ENCODE measurements at places on chromosomes 1 and 21.

DNA sequence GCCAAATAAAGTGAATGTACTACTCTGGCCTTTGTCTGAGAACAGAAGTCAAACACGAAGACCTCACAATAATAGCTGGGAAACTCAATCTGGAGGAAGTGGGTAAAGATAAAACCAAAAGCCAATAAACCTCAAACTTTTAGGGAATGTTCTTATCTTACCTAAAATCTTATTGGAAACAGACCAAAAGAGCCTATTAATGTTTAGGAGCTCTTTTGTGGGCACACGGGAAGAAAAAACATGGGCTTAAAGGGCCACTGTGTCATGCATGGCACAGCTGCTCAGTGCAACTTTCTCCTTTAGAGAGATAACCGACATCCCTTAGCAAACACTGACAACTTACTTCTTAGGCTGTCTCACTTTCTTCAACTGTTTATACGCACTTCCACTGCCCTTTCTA lies 16.1 kb downstream of the EIF2B3 start:
- no peak for DNase-seq

DNA sequence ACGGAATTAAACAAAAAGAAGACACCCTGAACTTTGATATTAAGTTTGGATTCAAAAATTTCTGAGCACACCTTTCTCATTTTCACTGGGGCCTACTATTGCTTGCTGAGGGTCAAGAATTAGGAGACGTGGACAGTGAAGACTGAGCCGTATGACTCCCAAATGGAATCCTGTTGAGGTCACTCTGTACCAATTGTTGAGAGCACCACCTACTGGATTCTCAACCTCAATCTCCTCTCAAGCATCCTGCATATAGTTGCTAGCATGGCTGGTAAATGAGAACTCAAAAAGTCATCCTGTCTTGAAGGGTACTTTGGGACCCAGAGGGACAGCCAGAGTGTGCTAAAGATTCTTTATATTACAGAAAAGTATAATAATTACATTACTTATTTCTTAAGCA lies 20.2 kb upstream of the MTR start:
- no peak for DNase-seq

DNA sequence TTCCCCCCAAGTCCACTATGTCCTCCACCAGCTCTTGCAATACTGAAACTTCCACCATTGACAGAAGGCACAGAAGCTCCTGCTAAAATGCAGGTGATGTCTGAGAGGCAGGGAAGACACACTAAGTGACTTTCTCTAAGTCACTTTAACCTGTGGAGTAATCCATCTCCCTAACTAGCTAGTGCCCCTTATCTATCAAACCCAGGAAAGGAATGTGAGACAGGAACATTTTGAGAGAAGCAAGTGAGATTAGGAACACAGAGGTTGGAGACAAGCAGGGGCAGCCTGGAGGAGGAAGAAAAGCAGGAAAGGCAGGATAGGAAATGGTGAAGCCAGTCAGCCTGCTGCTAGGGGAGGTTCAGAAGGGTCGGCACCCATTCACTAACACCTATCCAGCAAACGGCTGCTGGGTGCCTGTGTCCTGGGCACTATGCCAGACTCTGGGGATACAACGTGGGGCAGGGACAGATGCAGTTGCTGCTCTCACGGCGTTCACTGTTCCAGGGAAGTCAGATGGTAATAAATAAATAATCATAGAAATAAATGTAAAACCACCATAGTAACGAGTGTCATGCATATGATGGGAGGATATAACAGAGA lies 7.0 kb downstream of the GPA33 start:
- no peak for DNase-seq

GRCh38 chr21:15841856-15842564 lies 112.2 kb downstream of the USP25 start:
- DNase-seq = no peak

DNA sequence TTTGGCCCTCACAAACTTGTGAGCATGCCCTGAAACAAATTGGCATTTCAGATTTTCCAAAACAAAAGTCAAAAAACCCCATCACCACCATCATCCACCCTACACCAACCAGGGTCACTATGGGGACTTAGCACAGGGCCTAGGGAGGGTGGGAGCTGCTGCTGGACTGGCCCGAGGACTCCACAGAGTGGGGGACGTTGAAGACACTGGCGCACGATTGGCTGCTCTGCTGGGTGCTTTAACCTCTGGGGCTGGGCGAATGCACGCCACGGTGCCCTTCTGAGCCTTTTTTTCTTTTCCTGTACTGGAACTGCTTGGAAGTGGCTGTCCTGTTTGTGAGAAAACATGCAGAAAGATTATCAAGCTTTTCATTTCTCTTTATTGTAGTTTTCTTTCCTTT lies 92.8 kb downstream of the CD247 start:
- DNase-seq = no peak

DNA sequence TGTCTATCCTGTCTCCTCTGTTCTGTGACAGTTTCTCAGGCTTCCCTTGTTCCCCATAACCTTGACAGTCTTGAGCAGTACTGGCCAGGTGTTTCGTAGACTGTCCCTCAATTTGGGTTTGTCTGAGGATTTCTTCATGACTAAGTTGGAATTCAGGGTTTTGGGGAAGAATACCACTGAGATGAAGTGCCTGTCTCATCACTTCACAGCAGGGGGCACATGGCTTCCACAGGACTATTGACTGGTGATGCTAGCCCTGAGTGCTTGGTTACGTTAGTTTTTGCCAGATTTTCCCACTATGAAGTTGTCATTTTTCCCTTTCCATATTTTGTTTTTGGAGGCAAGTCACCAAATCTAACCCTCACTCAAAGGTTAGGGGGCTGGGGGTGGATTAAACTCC lies 45.7 kb downstream of the CDCP2 start:
- DNase-seq = no peak

DNA sequence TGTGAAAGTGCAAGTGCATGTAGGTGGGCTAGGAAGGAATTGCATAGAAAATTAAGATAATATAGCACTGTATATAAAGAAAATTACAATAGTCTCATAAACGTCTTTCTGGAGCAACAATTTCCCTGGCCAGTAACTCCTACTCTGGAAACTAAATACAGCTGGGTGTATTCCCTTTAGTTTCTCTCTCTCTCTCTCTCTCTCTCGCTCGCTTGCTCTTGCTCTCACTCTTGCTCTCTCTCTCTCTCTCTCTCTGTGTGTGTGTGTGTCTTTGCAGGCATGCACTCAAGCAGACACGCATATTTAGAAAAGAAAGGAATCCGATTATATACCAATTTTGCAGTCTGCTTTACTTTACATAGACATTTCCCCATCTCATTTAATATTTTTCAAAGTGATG lies 14.7 kb downstream of the S100A10 start:
- DNase-seq = no peak

- no peak for DNase-seq
These were observed 15.2 kb upstream of the KDM4A start for GRCh38 chr1:43634721-43635120.

GRCh38 chr1:95093296-95093695 lies 20.5 kb upstream of the ALG14 start:
- DNase-seq = no peak

- DNase-seq = no peak
These were observed 51.4 kb downstream of the LRRC8B start for GRCh38 chr1:89576013-89576412.

- DNase-seq = no peak
These were observed 344.8 kb upstream of the KAZN start for GRCh38 chr1:14253676-14254075.

DNA sequence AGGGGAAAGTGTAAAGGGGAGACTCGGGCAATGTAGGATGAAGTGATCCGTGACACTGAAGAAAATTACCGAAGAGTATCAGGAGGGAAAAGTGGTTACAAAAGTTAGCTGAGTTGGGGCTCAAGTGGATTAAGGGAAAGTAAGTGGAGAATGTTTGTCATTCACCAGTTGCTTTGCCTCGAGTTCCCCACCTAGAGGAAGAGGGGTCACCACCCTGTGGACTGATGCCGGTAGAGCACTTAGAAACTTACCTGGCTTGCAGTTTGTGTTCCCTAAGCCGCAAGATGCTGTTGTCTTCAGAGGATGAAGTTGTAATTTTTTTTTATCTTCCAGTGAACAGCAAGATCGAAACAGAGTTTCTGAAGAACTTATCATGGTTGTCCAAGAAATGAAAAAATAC lies 1.0 kb downstream of the PER3 start:
- DNase-seq = no peak

- no peak for DNase-seq
These were observed 427.2 kb downstream of the KCNT2 start for GRCh38 chr1:196180847-196181593.

DNA sequence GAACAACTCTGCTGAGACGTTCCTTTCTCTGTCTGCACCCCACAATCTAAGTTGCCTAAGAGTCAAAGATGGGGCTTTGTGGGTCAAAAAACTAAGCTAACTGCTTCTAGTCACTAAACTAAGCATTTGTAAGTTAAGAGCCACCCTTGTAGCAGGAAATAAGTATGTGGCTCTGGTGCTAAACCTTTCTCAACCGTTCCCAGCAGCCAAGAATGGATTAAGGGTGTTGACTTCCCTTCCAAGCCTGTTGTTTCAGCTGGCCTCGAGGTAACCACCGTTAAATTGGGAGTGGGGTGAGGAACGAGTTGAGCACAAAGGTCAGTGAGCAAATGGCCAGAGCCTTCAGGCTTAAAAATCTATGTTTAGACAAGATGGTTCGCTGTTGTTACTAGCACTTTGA lies 169.1 kb downstream of the TRIM33 start:
- DNase-seq = no peak

GRCh38 chr21:14526836-14527695 lies 19.0 kb downstream of the SAMSN1 start:
- DNase-seq = no peak

GRCh38 chr1:207672522-207673130 lies 27.7 kb downstream of the CR1L start:
- DNase-seq = peak; percentile 47

- DNase-seq = no peak
These were observed 52.5 kb upstream of the ZNF648 start for GRCh38 chr1:182113879-182114626.

DNA sequence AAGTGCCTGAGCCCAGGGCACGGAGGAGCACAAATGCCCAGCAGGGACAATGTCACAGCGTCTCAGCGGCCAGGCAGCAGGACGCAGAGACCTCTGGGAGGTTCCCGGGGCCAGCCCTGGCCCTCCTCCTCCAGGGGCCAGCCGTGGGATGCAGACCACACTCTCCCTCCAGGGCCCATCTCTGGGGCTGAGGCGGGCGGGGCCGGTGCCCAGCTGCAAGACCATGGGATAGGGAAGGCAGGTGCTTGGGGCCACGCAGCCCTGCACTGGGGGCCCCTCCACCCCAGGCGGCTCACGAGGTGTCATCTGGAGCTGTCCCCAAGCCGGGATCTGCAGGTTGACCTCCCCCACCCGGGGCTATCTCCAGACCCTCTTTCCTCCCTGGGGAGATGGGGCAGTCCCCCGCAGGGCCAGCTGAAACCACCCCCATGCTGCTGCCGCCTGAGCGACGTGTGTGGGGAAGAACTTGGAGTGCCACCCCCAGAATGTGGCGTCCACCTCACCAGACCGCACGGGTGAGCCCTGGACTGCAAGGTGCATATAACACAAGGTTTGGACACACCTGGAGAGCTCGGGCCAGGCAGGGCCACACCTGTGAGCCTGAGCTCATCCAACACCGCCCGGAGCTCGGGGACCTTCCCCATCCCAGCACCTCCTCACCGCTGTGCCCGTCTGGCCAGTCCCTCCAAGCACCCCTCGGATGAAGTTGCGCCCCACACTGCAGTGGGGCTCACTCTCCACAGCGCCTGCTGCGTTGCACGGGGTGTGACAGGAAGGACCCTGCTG lies 4.1 kb upstream of the TTLL10 start:
- DNase-seq = peak; percentile 13

DNA sequence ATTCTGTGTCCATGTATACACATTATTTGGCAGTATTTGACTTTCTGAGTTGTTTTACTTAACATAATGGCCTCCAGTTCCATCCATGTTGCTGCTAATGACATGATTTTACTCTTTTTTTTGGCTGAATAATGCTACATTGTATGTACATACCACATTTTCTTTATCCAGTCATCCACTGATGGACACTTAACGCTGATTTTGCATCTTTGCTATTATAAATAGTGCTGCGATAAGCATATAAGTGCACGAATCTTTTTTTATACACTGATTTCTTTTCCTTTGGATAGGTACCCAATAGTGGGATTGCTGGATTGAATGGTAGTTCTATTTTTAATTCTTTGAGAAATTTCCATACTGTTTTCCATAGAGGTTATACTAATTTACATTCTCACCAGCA lies 255.5 kb downstream of the GPR52 start:
- DNase-seq = no peak

DNA sequence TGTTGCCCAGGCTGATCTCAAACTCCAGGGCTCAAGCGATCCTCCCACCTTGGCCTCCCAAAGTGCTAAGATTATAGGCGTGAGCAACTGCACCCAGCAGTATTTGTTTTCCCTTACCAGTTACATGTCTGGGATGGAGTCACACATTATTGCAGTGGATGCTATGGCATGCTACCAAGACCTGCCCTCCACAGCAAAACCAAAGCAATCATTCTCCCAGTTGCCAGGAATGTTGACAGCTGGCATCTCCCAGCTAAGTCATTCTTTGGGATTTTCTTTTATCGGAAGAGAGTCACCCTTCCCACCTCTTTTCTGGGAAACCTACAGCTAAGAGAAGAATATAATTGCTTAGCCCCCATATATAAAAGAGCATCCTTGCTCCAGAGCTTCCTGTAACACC lies 49.4 kb upstream of the RGS7 start:
- no peak for DNase-seq

DNA sequence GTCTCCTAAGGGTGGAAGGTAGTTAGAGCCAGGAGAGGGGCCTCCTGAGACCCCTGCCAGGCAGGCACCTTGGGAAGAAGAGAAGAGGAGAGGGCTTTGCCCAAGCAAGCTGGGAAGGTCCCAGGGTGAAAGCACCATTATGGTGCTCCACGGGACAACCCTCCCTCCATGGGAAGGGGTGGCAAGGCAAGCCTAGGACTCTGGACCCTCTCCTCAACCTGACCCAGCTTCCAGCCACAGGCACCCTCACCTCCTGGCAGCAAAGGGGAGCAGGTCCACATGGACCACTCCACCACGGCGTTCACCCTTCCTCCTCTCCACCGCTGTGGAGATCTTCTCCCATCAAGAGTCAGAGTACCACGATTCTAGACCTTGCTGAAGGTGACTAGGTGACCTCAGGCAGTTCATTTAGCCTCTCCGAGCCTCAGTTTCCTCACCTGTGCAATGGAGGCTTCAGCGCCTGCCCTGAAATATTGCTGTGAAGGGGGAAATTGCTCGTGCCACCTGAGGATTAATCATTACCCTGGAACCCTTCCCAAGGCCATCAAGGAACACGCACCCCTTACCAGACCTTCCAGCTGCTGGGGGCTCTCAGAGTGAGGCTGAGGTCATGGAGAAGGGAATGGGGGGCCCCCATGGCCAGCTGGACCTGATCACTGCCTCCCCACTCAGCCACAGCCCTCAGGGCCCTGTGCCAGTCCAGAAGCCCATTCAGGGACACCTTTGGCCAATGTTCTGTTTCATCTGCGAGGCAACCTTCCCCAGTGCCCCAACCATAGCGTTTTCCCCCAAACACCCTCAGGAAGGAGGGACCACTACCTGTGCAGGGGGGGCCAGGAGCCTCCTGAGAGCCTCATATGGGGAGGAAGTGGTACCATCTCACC lies 1.6 kb downstream of the RAP1GAP start:
- DNase-seq = no peak
